ENCODE measurements at places on chromosomes 3 and 15.

DNA sequence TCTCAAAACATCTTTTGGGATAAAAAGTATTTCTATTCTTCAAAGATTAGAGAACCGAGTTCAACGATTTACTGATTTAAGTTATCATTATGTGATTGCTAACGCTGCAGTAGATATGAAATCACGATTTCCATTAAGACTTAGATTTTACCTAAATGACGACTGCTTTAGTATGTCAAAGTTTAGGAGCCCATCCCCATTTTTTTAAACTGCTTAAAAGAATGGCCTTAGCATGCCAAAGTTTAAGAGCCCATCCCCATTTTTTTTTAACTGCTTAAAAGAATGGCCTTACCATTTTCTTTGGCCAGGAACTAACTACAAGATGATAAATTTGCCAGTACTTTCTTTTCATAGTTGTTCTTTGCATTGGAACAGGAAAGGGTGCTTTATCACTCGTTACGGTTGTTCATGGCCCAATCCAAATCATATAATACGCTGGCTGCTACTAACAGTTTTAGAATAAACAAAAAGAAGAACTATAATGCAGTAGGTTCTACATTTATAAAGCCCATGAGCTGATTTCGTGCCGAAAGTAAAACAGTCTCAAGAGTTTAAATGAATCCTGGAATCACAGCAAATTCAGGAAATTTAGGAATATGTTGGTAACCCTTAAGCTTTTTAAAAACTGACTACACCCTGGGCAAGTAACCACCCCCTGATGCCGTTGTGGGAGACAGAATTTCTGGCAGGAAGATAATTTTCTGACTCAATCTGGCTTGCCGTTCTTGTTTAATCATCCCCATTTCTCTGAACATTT lies 869 bp upstream of the TSC22D2 start:
- DNase-seq, result no peak

- DNase-seq, result no peak
Measured at GRCh38 chr15:62164396-62165103, 535 bp downstream of the C2CD4B start.

- no peak for DNase-seq
Measured at GRCh38 chr3:150371741-150372254, 36.3 kb upstream of the TSC22D2 start.

DNA sequence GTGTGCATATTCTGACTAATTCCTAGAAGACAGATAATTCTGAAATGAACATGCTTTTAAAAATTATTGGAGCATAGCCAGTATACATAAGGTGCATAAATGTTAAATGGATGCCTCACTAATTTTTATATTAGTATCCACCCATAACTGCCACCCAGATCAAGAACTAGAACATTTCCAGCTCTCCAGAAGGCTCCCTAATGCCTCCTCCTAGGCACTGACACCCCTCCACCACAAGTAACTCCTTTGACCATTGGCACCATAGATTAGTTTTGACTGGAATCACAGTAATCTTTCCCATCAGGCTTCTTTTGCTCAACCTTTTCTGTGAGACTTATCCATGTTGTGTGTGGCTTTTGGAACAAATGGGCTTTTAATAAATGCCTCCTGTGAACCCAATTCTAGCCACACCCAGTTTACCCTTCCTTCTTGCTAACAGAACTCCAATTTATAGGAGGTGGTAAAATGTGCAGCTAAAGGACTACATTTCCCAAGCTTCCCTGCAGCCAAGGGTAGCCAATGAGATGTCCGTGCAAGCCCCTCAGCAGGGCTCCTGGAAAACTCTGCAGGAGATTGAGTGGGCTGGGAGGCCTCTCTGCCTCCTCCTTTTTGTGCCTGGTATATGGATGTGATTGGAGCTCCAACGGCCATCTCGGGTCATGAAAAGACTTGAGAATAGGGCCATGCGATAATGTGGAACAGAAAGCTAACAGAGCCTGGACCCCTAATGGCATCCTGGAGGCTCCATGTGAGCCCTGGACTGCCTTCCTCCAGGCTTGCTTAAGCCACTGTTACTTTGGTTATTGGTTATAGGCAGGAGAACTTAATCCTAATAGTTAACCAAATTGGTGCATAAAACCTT lies 322.6 kb upstream of the TLE3 start:
- DNase-seq, result no peak

DNA sequence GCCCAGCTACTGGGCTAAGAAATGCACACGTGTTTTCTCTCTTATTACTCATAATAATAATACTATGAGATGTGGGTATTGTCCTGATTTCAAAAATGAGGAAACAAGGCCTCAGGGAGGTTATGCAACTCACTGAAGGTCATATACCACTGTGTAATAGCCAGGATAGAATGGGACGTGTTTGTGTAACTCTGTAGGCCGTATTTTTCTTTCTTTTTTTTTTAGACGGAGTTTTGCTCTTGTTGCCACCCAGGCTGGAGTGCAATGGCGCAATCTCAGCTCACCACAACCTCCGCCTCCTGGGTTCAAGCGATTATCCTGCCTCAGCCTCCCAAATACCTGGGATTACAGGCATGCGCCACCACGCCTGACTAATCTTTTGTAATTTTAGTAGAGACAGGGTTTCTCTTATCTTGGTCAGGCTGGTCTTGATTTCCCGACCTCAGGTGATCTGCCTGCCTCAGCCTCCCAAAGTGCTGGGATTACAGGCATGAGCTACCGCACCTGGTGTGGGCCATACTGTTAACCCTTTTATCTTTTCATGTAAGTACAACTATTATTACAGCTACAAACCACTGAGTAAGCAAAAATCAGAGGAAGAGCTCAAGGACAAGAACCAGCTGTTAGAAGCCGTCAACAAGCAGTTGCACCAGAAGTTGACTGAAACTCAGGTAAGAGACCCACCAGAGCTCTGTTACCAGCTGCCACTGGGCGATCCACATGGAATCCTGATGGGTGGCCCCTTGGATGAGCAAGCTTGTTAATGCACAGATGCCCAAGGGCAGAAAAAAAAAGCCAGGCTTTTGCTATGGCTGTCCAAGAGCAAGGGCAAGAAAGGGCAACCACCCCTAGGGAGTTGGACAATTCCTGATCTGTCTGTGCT lies 6.7 kb downstream of the KNSTRN start:
- no peak for DNase-seq

DNA sequence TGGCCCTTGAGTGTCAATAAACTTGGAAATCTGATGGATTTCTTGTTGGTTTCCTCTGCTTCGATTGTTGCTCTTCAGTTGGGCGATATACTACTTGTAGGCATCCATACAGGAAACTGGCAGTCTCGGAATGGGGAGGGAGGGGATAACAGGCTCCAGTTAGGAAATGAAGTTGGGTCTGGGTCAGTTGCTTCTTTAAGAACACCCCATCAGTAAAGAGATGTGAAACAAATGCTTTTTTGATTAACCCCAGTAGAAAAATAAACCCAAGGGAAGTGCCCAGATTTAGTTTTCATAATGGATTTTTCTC lies 681 bp downstream of the CHMP2B start:
- no peak for DNase-seq

GRCh38 chr3:127566833-127567232 lies 23.7 kb downstream of the TPRA1 start:
- no peak for DNase-seq

GRCh38 chr3:133991209-133991608 lies 38.5 kb downstream of the SLCO2A1 start:
- DNase-seq, result no peak

- no peak for DNase-seq
Measured at GRCh38 chr15:39530480-39531342, 50.2 kb upstream of the THBS1 start.

DNA sequence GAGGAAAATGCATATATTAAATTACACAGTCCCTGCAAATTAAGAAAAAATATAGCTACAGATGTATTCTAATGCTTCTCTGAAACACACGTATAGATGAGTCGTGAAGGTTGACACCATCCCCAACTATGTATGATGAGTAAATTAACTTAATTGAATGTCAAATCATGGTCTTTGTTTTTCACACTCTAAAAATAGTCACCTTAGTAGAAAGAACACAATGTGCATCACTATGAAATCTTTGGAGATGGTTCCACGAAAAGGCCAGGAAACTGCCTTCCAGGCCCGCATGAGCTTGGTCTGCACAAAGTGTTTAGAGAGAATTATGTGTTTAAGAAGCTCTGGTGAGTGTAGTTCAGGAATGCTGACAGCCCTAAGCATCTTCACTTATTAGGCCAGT lies 313.4 kb upstream of the IL12A start:
- no peak for DNase-seq

GRCh38 chr15:76986743-76987142 lies 8.2 kb upstream of the PSTPIP1 start:
- DNase-seq, result no peak

DNA sequence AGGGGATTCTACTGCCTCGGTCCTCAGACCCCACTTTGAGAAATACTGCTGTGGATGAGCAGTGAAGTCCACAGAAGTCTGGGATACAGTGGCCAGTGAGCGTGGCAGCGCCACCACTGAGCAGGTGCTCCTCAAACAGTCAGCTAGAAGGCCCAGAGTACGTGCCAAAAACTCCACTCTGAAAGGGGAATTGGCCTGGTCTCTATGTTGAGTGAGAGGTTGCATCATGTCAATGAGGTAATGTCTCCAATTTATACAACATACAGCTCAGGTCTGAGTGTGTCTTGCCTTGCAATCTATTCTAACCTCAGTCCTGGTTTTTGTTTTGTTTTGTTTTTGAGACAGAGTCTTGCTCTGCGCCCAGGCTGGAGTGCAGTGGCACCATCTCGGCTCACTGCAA lies 53.3 kb upstream of the ETV5 start:
- no peak for DNase-seq

DNA sequence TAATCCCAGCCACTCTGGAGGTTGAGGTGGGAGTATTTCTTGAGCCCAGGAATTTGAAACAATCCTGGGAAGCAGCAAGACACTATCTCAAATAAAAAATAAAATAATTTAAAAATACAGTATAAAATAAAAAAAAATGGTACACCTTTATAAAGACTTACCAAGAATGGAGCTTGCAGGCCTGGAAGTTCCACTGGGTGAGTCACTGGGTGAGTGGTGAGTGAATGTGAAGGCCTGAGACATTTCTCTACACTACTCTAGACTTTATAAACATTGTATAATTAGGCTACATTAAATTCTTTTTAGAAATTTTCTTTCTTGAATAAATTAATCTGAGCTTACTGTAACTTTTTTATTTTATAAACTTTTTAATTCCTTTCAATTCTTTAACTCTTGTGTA lies 609.1 kb upstream of the BCHE start:
- DNase-seq, result no peak

GRCh38 chr15:92636401-92636907 lies 19.1 kb downstream of the FAM174B start:
- no peak for DNase-seq

- no peak for DNase-seq
Measured at GRCh38 chr15:78052001-78052401, 25.5 kb downstream of the TBC1D2B start.

Data from NCI-H526 treated with DMSO at 0.1 percent for 48 hours (cell line).